ENCODE measurements at places on chromosomes 4 and X.

GRCh38 chrX:40484408-40485091, 96.2 kb upstream of the ATP6AP2 start:
- no peak for DNase-seq

DNA sequence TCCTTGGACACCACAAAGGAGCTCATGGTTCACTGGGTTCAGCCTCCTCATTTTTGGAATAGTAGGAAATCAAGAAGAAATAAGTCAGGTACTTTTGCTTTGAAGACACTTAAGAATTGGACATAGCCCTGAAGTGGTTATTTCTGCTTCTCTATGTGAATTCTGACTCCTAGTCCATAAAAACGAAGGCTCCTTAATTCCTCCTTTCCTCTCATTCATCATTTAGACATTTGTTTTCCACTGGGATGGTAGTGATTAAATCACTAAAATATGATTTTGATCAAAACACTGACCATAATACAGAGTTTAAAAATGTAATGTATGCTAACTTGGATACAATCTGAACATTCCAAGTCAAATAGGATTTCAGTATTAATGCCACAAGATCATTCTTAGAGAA, 34.7 kb upstream of the CYP2U1 start:
- no peak for DNase-seq

GRCh38 chrX:119374736-119375135, 24.4 kb upstream of the SLC25A43 start:
- peak; percentile 80 for DNase-seq

GRCh38 chr4:158161551-158162354, 11.1 kb downstream of the GASK1B start:
- peak; percentile 83 for DNase-seq

- DNase-seq: peak; percentile 90
Measured at GRCh38 chr4:74117024-74117534, 18.1 kb upstream of the CXCL2 start.

DNA sequence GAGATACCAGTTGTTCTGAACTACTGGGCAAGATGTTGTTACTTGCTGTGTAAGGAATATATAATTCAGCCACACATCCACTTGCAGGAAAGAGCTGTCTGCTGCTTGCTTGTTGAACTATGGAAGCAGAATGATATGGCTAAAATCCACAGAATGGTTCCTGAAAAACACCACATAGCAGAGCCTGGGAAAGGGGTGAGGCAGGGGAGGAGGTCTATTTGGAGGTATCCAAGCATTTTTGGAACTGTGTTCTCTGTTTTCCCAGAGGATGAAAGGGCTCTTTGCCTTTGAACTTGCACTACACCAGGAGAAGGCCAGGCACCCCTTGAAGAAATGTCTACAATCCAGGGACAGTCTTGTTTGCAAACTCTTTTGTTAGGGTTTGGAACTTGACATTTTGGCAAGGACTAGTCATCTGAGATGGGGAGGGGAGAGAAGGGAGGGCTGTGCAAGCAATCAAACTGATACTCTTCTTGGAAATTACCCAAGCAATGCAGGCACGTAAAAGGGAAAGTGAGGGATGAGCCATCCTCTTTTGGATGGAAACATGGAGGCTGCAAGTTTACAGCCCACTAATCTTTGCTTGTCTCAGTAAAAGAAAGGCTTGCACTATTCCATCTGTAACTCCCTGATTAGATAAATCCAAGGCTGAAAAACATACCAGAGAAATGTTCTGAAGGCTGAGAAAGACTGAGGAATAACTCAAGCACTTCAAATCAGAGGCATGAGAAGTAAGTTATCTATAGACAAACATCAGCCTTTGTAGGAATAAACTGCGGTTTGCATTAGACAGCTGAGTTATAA, 141.0 kb downstream of the TSPAN5 start:
- DNase-seq: no peak

DNA sequence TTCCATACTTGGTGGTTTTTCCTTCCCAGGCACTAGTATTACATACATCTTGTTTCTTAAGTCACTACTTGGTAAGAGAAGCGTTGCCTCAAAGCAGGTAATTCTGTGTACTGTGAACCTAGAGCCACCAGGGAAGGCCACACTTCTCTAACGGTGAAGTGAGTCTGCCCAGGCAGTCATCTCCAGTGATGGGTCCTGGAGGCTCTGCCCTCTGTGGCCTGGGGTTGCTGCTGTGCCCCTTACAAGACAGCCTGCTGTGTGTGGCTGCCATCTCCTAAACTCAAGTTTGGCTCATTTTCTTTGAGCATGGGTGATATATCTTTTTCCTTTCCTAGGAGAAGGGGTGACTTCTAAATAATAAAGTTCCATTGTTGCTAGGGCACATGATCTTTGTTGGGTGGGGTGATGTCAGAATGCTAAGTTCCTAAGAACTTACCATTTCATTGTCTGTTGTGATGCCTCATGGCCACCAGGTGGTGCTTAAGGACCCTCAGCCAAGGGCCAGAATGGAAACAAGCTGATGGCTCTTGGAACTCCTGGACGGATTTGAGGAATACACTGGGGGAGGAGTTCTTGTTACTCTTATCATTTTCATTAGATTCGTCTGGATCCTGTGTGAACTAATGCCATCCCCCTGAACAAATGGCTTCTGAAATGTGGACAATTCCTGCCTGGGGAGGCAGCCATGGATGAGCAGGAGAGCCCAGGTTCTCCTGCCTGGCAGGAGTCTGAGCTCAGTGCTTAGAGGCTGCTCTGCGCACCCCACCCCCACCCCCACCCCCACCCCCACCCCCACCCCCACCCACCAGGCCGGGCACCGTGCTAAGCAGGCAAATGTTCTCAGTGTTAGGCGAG, 41.1 kb upstream of the WDR1 start:
- peak; percentile 76 for DNase-seq

DNA sequence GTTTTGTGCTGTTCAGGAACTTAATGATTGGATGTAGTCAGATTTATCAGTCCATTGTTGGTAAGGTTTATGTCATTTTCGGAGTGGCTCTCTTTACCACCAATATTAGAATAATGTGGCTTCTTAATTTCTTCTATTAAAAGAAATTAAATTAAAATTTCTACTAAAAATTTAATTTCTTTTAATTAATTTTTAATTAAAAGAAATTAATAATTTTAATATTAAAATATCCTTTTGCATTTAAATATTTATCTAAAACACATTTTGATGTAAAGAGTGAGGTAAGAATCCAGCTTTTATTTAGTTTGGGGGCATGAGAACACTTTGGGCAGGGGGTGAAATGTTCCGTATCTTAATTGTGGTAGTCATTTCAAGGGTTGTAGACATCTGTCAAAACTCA, 15.7 kb upstream of the UFSP2 start:
- DNase-seq: no peak

- DNase-seq: no peak
Measured at GRCh38 chr4:6991249-6991648, 51.9 kb upstream of the TADA2B start.

GRCh38 chrX:48834383-48834709, 1.1 kb downstream of the PCSK1N start:
- DNase-seq: no peak

- DNase-seq: no peak
Measured at GRCh38 chr4:110487873-110488272, 11.9 kb downstream of the ENPEP start.

DNA sequence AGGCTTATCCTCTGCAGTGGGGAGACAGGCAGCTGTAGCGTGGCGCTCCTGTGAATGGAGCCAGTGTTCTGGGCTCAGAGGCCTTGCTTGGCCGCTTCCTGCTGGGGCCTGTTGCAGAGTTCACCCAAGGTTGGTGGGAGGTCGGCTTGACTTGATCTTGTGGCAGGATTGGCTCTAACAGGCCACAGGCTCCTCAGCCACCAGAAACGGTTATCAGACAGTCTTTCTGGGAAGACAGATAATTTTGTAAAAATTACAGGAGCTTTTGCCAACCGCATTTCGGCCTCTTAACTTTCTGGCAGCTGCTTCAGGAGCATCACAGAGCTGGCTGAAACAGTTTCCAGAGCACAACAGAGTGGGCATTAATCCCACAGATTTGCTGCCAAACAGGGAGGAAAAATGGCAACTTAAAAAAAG, 66.4 kb downstream of the DIPK2B start:
- no peak for DNase-seq

DNA sequence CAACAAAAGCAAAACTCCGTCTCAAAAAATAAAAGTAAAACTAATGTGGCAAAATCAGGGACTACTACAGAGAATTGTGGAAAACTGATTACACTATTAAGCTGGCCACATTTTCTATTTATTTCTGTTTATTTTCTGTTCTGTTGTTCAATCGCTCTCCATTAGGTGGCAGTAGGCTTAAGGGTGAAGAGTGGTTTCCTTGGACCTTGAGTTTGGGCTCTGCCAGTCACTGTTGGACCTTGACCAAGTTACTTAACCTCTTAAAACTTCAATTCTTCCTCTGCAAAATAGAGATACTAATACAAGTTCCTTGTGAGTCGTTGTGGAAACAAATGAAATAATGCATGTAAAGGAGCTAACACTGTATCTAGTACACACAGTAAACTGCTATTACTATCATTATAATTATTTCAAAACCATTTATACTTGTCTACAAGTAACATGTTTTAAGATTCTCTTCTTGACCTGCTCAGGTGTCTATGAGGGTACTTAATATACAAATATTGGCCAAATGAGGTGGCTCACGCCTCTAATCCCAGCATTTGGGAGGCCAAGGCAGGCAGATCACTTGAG, 15.2 kb downstream of the HSD17B11 start:
- peak; percentile 72 for DNase-seq

DNA sequence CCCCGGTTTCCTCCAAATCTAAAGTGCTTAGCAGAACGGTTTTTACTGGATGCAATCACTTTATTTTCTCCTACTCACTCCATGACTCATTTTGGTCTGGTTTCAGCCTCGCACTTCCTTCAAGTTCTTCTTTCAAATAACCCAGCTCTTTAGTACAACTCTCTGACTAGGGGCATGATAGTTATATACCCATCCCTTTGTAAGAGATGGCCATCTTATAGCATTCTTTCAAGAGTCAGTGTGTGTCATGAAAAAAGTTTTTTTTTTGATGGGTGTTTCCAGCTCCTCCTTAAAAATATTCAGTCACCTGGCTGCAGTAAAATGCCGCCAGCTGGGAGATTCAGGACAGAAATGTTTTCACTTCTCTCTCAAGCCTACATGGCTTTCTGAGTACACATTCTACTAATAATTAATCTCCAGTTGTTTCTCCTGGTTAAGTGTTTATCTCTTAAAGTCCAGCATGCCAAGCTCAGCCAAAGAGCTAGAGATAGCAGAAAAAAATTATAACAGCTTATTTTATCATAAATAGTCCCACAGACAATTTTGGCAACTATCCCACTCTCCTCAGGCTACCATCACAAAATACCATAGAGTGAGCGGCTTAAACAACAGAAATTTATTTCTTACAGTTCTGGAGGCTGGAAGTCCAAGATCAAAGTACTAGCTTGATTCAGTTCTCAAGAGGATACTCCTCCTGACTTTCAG, 139.3 kb downstream of the GASK1B start:
- DNase-seq: peak; percentile 27

- DNase-seq: no peak
Measured at GRCh38 chr4:41498177-41498576, 39.8 kb upstream of the LIMCH1 start.

GRCh38 chr4:110271986-110272385, 73.6 kb upstream of the ELOVL6 start:
- DNase-seq: no peak

DNA sequence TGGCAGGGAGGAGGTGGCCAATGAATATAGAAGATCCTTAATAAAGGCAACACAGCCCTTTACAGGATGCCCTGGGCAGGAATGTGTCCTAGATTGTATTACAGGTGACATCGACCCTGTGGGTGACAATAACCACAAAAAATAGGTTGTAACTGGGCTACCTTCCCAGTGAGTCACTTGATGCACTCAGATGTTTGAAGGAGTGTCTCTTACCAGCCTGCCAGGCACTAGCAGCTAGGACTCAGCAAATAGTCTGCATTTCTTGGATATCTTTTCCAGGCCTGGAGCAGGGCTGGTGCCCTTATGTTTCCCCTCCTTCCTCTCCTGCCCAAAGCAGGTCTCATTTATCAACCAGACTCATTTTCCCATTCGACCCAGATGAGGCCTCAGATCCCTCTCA, 50.9 kb upstream of the TMEM164 start:
- DNase-seq: peak; percentile 11

DNA sequence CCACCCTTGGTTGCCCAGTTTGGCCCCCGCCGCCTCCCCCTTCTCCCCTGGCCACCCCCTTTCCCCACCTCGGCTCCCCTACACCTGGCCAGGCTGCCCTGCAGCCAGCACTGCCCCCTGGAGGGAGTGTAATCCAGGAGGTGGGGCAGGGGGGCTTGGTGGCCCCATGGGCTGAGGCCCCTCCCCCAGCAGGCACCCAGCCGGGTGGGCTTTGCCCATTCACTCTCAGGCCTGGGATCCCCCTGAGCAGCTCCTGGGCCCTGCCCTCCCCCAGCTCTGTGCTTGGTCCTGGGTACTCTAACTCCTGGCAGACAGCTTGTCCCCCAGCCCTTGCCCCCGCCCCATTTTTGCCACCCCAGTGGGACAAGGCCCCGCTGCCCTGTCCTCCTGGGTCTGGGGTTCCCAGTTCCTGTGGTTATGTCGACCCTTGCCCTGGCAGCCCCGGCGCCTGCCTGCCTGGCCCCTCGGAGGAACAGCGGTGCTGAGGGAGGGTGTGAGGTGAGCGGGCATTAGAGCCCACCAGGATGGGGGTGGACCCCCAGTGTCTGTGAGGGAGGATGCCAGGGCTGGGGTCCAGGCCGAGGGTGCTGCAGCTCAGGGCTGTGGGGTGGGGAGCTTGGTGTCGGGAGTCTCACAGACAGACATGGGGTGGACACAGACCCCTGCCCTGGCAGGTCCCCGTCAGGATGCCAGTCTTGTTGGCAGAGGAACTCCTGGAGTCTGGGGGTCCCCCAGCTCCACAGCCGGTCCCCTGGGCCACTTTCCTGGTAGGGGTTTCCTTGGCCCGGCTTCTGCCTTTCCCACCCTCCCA, 10.2 kb downstream of the NAT8L start:
- no peak for DNase-seq

- peak; percentile 21 for DNase-seq
Measured at GRCh38 chr4:163747886-163748285, 253.4 kb downstream of the TMA16 start.

DNA sequence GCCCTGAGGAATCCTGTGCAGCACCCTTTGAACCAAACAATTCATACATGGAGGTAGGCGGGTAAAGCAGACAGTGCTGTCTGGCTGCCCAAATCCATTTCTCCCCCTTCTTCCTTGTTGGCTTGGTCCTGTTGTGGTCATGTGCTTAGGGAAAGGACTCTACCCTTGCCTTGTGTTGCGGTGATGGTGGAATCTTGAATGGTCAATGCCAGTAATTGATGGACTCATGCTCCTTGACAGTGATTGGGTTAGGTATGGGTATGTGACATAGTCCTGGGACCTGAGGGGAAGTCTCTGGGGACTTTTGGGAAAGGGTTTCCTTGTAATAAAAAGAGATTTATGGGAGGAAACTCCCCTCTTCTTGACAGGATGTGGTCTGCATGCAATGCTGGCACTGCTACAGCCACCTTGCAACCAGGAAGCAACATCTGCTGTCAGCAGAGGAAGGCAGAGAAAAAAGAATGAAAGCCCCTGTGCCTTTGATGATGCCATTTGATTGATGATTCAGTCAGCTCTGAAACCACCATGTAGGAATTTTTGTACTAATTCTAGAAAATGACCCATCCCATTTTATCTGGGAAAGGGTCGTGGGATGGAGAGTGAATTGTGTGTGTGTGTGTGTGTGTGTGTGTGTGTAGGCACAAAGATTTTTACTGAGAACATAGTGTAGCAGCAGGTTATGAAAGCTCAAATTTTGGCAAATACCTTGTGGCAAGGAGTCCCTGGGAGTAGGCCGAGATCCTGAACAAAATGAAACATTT, 30.0 kb upstream of the HUWE1 start:
- DNase-seq: peak; percentile 45

All from ELR (cell line).